ENCODE measurements at places on chromosomes 6 and 20.

GRCh38 chr6:140572867-140573266 is 1198.4 kb upstream of the CITED2 start:
- no peak for DNase-seq

- DNase-seq: no peak
Observed at GRCh38 chr20:25178563-25179438, 16.7 kb upstream of the ENTPD6 start.

DNA sequence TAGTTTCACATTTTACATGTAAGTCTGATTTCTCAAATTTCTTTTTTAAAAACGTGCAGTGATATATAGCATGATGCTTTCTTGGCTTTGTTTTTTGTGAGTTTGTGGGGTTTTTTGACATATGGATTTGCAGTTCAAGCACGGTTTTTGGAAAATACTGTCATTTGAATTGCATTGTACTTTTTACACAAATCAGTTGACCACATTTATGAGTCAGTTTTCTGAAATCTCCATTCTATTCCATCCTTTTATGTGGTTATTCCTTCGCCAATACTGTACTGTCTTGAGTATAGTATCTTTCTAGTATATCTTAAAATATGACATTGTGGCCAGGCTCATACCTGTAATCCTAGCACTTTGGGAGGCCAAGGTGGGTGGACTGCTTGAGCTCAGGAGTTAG is 890.0 kb upstream of the CITED2 start:
- DNase-seq: no peak

- peak; percentile 66 for DNase-seq
Observed at GRCh38 chr20:35305682-35306556, 13.7 kb upstream of the FAM83C start.

- DNase-seq: no peak
Observed at GRCh38 chr6:136611133-136611532, 60.9 kb upstream of the MAP7 start.

DNA sequence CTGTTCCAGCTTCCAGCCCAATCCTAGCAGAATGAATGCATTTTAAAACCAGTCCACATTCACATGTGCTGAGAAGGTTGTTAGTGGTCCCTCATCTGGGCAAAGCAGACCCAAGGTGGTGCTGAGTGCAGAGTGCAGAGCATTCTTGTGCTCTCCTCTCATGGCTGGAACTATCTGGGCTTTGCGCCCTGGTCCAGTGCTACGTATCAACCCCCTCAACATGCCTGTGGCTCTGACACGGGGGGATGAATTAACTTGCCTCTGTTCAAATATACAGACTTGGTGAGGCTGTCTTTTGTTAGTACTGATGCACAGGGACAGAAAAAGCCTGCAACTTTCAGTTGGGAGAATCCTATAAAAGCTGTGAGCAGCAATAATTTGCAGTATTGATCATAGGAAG is 42.5 kb downstream of the PANK2 start:
- DNase-seq: no peak

DNA sequence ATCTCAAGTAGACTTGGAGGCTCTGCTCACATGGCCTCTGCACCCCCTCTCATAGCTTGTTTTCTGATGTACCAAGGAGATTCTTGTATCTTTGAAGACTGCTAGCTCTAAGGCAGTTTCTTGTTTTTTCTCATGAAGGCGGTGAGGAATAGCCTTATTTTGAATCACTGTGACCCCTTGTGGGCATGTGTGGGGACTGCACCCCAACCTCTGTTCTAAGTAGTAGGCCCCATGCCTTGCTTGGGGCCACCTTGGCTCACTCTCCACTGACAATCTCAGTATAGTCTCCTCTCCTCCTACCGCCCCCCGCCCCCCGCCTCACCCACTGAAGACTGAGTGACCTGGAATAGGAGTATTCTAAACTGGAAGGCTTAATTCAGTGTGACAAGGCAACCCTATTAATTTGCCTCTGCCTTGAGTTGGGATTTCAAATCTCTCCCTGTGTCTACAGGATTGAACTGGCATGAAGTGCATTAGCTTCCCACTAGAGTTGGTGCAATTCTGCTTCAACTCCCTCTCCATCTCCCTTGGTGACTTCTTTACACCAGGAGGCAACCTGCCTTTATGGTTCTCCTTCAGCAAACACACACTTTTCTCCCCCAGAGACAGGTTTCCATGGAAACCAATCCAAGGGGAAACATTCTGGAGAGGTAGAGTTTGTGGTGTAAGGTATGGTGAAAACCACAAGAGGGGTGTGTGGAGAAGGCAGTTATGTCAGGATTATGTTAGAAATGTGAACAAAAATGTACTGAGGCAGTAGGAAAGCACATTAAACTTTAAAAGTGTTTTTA is 75.4 kb upstream of the ECI2 start:
- DNase-seq: peak; percentile 66

DNA sequence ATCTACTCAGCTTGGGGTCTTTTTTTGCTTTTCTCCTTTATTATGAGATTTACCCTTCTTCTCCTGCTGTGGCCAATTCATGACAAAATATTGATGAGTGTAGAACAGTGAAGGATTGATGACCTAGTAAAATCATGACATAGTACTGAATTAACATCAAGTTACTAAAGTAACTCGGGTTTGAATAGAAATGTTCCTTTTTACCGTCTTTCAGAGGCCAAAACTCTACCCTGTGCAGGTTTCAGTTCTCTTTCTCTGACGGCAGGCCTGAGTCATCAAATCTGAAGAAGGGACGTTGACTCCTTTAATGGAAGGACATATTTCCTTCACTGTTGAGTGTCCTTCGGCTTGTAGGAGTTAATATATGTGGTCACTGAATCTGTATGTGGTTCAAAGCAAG is 80.7 kb downstream of the RREB1 start:
- DNase-seq: no peak

GRCh38 chr6:90111387-90111786 is 185.3 kb downstream of the BACH2 start:
- DNase-seq: no peak

DNA sequence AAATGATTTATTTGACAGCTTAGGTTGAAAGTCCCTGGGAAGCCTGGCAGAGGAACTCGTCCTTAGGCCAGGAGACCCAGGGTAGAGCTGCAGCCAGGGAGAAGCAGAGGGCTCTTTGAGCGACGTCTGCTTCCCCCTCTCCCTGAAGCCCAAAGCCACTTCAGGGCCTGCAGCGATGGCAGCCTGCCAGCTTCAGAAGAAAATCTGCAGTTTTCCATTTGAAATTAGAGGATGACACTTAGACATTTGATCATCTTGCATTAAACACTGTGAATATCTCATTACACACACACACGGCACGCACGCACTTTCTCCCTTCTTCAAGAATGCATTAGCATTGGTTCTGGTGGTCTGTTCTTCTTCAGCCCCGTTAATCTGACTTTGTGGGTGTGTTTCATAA is 96.5 kb downstream of the PLEKHG1 start:
- DNase-seq: no peak

GRCh38 chr20:53316206-53316937 is 277.3 kb downstream of the ZNF217 start:
- no peak for DNase-seq

GRCh38 chr6:11648889-11649288 is 111.3 kb downstream of the TMEM170B start:
- DNase-seq: no peak

GRCh38 chr6:99017150-99017549 is 69.4 kb upstream of the FBXL4 start:
- no peak for DNase-seq

- no peak for DNase-seq
Observed at GRCh38 chr6:131322125-131322524, 186.9 kb downstream of the AKAP7 start.

DNA sequence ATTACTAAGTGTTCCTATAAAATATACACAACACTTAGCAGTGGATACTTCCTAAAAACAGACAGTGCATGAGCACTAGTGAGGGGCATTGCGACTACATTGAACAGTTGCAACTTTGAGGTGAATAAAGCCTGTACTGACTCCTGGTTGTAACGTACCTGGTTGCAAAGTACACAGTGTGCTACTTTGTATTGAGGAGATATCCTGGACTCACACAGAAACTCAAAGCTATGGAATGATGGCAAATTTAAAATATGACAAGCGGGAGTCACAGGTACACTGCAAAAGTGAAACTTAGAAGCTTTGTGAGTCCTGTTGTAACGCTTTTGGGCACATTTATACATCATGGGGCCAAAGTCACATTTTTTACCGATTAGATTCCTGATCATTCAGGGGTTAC is 55.6 kb upstream of the HLA-A start:
- no peak for DNase-seq

DNA sequence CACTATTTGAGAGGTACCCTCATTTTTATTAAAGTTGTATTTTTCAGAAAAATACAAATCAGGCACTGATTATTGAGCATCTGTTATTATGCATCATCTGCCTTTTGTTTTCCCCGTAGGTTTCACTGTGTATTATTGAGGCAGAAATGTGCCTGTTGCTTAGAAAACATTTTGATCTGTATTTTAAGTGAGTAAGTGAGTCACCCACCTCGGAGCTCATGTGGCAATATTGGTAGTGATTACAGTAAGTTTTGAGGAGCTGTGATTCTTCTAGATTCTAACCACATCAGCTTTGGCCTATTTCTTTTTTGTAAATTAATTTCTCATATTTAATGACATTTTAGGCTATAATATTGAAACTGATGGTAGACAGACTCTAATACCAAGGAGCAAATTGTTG is 59.6 kb upstream of the LAMP5 start:
- DNase-seq: no peak

DNA sequence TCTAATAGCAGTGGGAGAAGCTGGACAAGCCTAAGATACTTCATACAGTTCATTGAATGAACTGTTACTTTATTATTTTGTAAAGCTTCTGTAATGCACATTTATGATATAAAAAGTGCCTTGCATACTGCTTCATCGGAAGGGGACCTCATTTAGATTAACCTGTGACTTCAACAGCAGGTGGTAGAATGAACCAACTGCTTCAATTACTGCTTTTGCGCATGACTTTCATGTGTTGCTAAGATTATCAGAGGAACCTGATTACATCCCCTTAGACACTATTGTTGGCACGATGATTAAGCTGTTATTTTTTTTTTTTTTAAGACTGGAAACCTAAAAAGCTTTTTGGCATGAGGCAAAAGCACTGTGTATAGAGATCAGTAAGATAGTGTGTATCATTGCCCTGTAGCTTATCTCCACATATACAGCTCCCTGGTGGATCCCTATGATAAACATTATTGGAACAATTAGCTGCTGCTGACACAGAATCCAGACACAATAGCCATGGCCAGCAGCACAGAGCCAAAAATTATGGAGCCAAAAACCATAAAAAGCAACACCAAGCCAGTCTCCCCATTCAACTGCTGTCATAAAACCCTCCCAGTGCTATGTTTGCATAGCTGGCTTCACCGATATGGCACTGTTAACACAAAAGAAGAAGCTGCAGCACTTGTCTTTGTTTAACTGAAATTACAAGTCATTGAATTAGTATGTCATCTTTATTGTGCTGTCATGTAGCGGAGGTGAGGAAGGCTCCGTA is 731.6 kb upstream of the MMS22L start:
- DNase-seq: no peak

GRCh38 chr6:128521282-128521632 is 858 bp upstream of the PTPRK start:
- DNase-seq: no peak

DNA sequence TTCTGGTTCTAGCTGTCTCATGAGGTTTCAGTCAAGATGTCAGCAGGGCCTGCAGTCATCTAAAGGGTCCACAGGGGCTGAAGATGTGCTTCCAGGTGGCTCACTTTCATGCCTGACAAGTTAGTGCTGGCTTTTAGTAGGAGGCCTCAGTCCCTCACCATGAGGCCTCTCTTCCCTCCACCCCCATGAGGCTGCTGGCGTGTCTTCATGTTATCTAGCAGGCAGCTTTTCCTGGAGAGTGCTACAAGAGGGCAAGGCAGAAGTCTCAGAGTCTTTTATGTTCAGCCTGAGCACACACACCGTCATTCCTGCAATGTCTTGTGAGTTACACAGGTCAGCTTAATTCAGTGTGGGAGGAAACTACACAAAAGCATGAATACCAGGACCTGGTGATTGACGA is 769.9 kb downstream of the HDGFL1 start:
- DNase-seq: no peak

- DNase-seq: no peak
Observed at GRCh38 chr20:58982406-58983114, 1.5 kb downstream of the NELFCD start.

- no peak for DNase-seq
Observed at GRCh38 chr6:42147138-42147562, 4.7 kb upstream of the C6orf132 start.

GRCh38 chr6:109456710-109457561 is 1.4 kb upstream of the MICAL1 start:
- no peak for DNase-seq

GRCh38 chr6:76702187-76702586 is 629.7 kb upstream of the IMPG1 start:
- DNase-seq: no peak

- DNase-seq: no peak
Observed at GRCh38 chr6:53768636-53769035, 26.2 kb upstream of the LRRC1 start.

GRCh38 chr20:62159839-62160238 is 16.3 kb downstream of the SS18L1 start:
- DNase-seq: peak; percentile 35

GRCh38 chr6:142421285-142422117 is 119.7 kb downstream of the ADGRG6 start:
- no peak for DNase-seq

- no peak for DNase-seq
Observed at GRCh38 chr6:157650261-157650640, 172.8 kb upstream of the SNX9 start.

DNA sequence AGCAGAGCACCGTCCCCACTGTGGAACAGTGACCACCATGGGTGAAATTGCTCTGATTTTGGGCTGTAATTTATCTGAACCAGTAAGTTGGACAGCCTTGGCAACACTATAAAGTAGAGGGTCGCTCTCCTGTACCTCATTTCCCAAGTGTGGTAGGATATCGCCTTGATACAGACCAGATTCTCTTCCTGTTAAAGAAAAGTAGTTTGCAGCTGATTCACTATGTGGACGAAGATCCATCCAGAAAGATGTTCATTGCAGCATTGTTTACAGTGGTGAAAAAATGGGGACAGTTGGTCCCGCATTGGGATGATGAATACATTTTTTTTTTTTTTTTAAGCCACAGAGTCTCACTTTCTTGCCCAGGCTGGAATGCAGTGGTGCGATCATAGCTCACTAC is 74.3 kb downstream of the SLX4IP start:
- no peak for DNase-seq
